SW480 (cell line): ENCODE measurements at places on chromosomes 12 and 14.

- DNase-seq: no peak
Measured at GRCh38 chr14:33764876-33765650, 185.8 kb downstream of the EGLN3 start.

DNA sequence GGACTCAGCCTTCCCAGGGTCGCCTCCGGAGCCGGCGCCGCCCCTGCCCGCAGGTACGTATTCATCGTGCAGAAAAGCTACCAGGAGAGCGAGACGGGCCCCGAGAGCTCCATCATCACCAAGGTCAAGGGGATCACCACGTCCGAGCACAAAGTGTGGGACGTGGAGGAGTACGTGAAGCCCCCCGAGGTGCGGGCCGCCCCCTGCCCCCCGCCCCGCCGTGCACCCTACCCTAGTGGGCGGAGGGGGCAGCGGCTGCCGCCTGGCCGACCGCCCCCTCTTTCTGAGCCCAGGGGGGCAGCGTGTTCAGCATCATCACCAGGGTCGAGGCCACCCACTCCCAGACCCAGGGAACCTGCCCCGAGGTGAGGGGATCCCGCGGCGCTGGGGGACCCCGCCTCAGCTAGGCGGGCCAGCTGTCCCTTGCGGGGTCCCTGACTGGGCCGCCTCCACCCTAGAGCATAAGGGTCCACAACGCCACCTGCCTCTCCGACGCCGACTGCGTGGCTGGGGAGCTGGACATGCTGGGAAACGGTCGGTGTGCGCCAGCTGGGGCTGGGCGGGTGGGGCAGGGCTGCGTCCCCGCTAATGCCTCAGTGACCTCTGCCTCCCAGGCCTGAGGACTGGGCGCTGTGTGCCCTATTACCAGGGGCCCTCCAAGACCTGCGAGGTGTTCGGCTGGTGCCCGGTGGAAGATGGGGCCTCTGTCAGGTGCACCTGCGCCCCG lies 973 bp downstream of the P2RX2 start:
- no peak for DNase-seq

DNA sequence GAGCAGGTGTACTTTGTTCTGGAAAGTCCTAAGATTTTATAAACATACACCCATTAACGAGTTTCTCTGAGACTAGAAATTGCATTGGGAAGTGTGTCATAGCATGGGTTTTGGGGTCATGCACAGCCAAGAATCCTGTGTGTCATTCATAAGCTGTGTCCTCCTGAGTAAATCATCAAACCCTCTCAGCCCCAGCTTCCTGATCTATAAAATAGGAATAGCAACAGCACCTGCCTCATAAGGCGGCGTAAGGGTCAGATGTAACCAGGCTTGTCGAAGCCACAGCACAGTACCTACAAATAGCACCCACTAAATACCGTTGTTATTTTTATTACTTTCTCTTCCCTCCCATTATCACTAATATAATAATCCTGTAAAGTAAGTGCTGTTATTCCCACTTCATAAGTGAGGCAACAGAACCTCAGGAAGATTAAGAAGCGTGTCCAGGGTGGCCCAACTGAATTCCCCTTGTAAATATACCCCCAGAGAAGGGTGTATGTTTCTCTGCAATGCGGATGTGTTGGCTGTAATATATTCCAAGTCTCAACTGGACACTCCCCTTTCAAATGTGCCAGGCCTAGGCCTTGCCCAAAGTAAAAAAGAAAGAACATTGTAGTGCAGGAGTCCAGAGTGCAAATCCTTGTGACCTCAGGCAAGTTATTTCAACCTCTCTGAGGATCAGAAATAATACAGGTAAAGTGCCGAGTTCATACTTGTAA lies 188.3 kb upstream of the BCL2L14 start:
- DNase-seq: peak; percentile 38

- no peak for DNase-seq
Measured at GRCh38 chr14:23076785-23077408, 18.0 kb downstream of the ACIN1 start.

GRCh38 chr12:66409195-66409871 lies 107.0 kb downstream of the HELB start:
- peak; percentile 24 for DNase-seq

GRCh38 chr12:102992297-102992696 lies 34.8 kb downstream of the ASCL1 start:
- DNase-seq: peak; percentile 2

- no peak for DNase-seq
Measured at GRCh38 chr14:77148510-77149231, 7.1 kb upstream of the ZDHHC22 start.

DNA sequence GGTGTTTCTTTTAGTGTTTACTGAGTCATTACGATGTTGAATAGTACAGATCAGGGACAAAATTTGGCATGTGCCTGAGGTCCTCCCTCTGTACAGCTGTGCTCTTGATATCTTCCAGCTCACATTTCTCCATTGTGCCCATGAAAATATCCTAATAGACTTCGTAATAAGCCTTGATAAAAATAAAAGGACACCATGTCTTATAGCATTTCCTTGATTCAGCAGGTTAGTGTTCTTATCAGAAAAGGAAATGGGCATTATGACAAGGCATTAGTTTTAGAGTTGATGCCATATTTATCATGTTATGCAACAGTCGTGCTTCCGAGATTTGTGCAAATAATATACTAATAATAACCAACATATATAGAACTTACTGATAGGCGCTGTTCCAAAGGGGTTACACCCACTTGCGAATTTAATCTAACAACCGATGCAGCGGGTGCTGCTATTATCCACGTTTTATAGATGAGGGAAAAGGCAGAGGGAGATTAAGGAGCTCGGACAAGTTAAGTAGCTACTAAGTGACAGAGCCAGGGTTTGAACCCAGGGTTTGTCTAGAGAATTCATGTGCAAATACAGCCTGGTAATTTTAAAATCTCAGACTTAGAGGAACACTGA lies 15.1 kb upstream of the WNK1 start:
- no peak for DNase-seq

DNA sequence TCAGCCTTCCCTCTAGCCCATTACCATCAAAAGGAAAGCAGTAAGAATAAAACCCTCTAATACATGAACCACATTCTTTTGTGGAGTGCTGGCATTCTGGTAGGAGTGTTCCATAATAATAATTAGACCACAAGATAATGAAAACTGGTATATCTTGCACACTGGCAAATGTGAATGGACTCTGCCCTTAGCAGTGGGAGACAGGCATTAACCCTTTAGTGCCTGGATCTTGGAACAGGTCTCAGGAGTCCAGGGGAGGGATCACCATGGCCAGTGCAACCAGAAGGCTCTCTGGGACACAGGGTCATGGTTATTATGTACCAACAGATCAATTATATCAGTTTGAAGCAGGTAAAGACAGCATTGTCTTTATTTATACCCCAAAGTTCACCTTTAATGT lies 387.5 kb upstream of the TMPO start:
- no peak for DNase-seq

- DNase-seq: no peak
Measured at GRCh38 chr14:67644428-67644827, 24.7 kb downstream of the ARG2 start.
